ENCODE measurements at places on chromosomes 7 and 10. TPM values are rescaled to one million over a fixed set of nuclear protein-coding genes. Genes with fewer than 3 reads are reported as not detected.

DNA sequence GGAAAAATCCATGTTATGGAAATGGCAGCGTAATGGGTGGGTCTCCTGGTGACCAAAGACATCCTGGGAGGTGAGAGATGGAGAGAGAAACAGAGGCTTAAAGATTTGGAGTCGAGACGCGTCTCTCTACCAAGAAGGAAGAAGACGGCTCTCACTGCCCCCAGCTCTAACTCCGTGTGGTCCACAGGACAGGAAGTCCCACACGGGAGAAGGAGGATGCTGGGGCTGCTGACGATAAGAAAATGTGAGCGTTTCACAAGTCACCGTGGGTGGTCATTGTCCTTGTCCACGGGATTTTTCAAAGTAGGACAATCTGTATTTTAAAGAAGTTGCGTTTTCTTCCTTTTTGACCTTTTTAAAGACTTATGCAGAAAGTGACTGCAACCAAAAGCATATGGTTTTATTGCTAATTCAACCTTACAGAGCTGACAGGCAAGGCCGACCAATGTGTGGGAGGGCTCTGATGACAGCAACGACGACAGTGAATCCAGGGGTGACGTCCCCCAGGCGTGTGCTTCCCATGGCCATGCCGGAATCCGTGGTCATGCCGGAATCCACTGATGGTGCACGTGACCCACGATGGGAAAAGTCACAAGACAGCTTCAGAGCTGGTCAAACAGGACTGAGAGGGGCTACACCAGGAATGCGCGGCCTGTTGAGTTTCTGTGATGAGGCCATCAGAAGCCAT is 341.2 kb downstream of the PTPRN2 start:
- DNase-seq = peak; percentile 13

- no peak for DNase-seq
Observed at GRCh38 chr7:46247664-46248063, 326.6 kb upstream of the IGFBP3 start.

GRCh38 chr7:84729284-84729683 is 457.6 kb downstream of the SEMA3D start:
- DNase-seq = no peak

DNA sequence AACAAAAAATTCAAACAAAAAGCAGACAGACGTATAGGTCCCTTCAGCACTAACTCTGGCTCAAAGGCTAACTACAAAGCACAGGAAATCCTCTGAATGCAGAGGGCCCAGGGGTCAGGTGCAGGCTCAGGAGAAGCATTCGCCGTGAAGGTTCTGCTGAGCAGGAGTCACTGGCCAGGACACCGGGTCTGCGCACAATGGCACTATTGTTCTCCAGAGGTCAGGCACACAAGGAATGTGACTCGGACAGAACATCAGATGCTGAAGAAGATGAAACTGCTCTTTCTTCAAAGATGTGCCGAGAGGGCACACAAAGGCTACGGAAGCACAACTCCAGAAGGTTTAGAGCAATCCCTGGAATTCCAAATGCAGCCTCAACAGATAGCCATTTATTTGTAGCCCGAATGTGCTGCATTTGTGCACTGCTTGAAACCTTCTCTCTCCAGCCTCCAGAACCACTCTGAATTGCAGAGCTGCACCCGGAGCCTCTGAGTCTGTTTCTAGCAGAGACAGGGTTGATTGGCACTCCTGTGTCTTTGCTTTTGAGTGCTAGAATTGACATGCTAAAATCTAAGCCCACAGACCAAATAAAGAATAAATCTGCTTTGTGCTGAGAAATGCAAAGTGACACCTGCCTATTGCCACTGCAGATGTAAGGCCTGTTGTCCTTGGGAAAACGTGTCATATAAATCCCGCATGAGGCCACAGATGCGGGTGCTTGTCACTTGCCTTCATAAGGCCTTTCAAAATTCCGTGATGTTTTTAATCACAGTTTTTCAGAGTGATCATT is 85.4 kb upstream of the AFAP1L2 start:
- peak; percentile 75 for DNase-seq

DNA sequence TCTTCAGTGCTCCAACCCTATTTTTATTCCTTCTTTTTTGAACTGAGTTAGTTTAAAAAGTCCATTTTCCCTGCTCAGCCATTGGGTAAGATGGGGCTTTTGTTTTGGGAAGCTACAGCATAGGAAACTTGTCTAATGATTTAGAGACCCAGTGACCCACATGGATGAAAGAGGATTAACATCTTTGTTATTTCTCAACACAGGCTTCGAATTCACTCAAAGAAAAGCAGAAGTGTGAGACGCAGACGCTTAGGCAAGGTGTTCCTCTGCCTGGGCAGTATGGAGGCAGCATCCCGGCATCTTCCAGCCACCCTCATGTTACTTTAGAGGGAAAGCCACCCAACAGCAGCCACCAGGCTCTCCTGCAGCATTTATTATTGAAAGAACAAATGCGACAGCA is 152.0 kb downstream of the HDAC9 start:
- DNase-seq = no peak

GRCh38 chr10:43913676-43914235 is 265.1 kb upstream of the ZNF32 start:
- DNase-seq = no peak

GRCh38 chr10:93417921-93418320 is 64.2 kb downstream of the MYOF start:
- no peak for DNase-seq

GRCh38 chr10:103580430-103580829 is 86.9 kb downstream of the NEURL1 start:
- DNase-seq = no peak

Gene DDC
- total RNA-seq = not detected

Gene NUTM2E
- total RNA-seq = not detected

Gene ING3
- 23.1 TPM for total RNA-seq

Gene NPY4R2
- 0.13 TPM for total RNA-seq

Gene GCK
- 0.90 TPM for total RNA-seq

Gene PROSER2
- 13.7 TPM for total RNA-seq
